ENCODE measurements at places on chromosomes 12 and 14.

DNA sequence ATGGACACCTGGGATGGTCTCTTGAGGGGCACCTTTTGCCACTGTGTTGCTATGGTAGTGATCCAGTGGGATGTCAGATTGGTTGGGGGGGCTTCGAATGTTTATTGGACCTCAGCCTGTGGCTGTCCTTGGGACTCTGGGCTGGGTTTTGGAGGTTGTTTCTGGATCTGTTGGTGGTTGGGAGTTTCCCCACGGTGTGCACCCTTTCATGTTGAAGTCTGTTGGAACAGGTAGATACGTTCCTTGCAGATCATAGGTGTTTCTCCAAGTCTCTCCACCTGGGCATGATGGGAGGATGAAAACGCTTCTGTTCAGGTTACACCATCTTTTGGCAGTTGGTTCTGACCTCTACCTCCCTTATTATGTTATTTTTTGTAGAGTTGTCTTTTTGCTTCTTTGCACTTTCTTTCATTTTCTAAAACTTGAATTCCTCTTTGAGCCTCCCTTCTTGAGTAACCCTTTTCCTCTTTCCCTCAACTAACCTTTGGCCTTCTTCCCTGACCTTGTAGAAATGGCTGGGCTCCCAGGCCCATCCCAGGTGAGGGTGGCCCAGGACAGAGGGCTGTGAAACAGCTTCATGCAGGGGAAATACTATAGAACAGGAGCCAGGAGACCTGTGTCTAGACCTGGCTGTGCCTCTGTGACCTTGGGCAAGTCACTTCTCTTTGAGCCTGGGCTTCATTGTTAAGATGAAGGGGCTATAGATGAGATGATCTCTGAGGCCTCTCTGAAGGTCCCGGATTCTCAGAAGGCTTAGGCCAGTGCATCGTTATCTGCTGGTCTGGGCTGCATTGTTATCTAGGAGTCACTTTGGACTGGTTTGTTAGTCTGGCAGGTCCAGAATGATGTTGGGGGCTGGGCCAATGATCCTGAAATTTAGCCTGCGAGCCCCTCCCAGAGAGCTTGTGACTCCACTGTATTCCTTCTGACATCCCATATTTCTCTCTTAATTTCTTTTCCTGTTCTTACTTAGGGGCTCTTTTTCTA, 2.0 kb downstream of the ATN1 start:
- DNase-seq = no peak

DNA sequence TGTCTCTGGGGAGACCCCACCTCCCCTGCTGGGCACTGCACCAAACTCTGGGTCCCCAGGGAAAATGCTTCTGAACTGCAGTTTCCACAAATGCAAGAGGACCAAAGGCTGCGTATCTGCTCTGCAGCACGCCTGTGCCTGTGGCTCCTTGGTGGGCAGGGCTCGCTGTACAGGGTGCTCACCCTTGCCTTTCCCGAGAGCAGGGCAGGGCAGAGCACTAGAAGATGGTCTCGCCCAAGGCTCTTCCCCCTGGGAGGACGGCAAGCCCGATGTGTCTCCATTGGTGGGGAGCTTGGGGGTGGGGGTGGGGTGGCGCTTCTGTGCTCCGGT, 175.3 kb upstream of the RTL1 start:
- peak; percentile 45 for DNase-seq

GRCh38 chr14:35533357-35534207, at the start of gene INSM2:
TSS of gene INSM2 (plus strand) at chr14:35534164. CDS start at chr14:35534253, 89 bp downstream.
- peak; percentile 80 for DNase-seq

DNA sequence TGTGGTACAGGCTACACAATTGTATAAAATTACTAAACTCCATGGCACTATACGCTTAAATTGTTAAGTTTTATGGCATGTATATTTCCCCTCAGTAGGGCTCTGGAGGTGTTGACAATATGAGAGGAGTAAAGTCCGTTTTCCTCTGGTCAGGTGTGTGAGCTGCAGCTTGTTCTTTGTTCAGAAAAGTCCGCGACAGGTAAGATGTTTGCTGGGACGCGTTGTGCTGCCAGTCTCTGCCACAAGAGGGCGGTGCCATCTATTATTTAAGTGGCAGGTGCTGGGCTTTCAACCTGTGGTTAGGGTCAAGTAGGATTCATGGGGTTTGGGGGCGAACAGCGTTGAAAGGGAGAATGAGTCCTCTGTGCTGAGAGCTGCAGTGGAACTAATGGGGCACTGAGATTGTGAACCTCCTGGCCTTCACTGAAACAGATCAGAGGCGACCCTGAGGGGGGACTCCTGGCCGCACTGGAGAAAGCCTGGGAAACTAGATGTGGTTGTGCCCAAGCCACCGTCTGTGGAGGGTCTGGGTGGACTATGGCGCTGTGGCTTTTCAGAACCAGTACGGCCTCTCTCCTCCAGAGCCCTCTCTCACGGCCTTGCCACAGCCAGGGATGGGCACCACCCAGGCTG, 179.0 kb downstream of the SLC15A4 start:
- no peak for DNase-seq

DNA sequence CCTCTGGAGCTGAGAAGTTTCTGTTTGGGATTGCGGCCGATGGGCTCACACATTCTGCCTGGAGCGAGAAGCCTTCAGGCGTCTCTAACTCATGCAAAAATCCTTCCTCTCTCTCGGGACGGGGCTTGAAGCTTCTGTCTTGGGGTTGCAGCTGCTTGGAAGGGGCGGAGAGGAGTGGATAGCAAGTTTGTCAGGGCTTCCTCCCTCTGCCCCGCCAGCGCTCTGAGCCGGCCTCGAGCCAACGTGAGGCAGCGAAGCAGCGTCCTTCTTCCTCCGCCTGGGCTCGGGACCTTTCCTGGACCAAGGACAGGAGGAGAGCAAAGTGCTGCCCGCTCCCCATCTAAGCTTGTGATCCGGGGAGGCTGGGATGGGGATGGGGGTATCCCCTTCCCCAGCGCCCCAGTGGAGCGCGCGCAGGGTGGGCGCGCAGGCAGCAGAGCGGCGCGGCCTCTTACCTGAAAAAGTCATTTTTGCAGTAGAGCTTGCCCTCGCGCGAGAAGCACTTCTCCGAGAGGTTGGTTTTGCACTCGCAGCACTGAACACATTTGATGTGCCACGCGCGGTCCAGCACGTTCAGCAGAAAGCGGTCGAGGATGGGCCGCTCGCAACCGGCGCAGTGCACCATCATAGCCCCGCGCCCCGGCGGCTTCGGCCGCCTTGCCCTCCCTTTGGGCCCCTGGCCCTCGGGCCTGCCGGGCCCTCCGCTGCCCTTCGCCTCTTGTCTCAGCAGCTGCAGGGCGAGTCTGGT, 626 bp downstream of the LHX5 start:
- no peak for DNase-seq

All from upper lobe of right lung (tissue), 1 donor.